ENCODE measurements at places on chromosomes 6 and 20.

DNA sequence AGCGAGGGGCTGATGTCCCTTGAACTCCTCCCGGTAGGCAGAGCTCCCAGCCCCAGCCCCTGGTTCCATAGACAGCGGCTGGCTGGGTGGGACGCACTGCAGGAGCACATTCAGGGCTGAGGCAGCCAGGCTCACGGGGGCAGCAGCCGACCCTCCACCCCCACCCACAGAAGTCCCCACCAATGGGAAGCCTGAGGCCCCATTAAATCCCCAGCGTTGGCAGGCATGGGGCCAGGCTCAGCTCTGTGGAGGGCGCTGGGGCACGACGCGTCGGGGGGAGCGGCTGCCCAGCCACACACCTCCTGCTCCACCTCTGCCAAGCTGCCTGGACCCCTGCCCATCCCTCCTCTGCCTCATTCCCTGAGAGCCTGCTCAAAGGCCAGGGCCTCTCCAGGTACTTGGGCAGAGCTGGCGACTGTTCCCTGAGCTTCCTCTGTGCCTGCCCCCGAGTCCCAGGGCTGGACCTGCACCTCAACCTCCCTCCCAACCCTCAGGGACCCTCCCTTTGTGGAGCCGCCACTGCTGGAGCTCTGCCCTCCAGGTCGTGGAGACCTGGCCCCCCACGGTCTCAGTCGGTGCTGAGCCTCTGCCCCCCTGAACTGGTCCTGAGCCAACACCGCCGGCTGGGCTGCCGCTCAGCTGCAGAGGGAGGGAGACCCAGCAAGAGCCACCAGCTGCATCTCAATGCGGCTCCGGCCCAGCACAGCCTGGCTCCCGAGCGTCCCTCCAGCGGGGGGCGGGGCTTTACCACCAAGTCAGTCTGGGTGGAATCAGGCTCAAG lies 9.1 kb downstream of the CHRNA4 start:
- no peak for DNase-seq

GRCh38 chr6:32905078-32905477 lies 35.8 kb downstream of the HLA-DMB start:
- no peak for DNase-seq

GRCh38 chr6:105591053-105591452 lies 188.2 kb upstream of the PREP start:
- DNase-seq, result peak; percentile 90

DNA sequence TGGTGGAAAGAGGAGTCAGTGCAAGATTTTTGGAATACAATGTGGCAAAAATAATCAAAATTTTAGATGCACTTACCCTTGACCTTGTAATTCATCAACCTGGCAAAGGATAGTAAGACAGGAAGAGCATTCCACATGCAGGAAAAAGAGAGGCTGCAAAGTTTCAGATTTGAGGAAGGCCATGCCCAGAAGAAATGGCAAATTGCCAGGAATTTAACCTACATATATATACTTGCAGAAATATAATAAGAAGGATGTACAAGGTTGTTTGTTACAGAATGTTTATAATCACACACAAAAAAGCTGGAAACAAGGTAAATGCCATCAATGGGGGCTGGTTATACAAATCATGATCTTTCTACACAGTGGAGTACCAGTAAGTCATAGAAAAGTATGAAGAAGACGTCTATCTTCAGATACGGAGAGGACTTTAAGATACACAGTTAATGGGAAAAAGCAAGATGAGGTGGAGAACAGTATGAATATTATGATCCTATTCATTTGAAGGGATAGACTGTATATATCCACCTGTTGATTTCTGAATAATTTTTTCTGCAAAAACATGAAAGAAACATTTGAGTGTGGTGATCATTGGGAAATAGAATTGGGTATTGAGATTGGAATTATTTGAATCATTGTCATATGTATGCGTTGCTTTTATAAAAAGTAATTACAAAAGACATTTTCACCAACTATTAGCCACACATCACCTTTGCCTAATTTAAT lies 253.8 kb downstream of the TBC1D7 start:
- no peak for DNase-seq

DNA sequence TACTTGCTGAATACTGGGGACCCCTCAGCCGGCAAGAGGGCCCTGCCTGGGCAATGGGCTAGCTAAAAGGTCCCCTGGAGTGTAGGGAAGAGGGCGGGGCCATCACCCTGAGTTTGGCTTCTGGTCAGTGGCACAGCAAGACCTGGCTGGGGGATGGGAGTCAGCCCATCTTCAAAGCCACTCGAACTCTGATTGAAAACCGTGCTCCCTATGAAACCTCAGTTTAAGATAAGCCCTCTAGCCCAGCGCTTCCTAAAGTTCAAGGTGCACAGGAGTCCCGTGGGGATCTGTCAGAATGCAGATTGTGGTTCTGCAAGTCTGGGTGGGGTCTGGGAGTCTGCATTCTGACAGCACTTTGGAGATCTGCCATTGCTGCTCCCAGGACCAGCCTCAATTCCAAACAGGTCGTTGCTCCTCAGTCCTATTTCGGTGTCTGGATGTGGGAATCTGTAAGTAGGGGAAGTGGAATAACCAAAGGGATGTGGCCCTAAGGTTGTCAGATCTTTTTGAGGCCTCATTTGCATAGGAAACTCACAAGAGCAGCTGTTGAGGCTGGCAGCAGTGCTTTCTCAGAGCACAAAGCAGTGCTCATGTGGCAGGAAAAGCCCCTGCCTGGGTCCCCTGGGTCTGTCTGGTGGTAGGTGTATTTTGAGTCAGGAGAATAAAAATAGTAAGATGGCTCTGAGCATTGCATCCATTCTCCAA lies 85.3 kb upstream of the SCP2D1 start:
- no peak for DNase-seq

- DNase-seq, result no peak
Measured at GRCh38 chr20:16661756-16662155, 68.1 kb upstream of the SNRPB2 start.

DNA sequence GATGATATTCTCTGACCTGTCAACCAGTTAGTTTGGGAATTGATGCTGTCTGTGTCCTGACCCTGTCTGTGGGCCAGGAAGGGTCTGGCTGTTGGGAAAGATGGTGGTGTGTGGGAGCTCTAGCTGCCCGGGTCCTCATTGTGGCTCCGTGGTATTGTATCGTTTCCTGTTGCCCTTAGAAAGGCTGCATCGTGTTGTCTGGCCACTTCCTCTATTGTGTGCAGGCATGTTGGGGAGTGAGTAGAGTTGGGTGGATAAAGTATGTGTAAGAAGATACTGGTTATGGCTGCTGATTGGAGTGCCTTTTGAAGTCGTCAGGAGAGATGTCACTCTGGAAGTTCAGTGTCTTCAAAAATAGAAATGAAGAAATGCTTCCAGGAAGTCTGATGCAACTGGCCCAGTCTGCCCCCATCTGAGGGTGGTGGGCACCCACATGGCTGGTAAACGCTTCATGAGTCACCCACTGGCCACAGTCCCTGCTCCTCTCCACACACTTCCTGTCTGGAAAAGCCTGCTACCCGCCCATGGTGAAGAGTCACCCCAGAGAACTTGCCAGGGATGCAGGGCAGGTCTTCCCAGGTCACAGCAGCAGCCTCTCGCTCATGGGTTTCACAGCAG lies 27.9 kb downstream of the PPARD start:
- peak; percentile 99 for DNase-seq
